ENCODE measurements at places on chromosomes 4 and X.

GRCh38 chrX:118740276-118740889 is 13.0 kb downstream of the IL13RA1 start:
- DNase-seq: no peak

GRCh38 chr4:127870688-127871087 is 10.0 kb upstream of the PLK4 start:
- DNase-seq: no peak

- peak; percentile 88 for DNase-seq
Observed at GRCh38 chr4:37976991-37977470, 16.8 kb downstream of the PTTG2 start.

DNA sequence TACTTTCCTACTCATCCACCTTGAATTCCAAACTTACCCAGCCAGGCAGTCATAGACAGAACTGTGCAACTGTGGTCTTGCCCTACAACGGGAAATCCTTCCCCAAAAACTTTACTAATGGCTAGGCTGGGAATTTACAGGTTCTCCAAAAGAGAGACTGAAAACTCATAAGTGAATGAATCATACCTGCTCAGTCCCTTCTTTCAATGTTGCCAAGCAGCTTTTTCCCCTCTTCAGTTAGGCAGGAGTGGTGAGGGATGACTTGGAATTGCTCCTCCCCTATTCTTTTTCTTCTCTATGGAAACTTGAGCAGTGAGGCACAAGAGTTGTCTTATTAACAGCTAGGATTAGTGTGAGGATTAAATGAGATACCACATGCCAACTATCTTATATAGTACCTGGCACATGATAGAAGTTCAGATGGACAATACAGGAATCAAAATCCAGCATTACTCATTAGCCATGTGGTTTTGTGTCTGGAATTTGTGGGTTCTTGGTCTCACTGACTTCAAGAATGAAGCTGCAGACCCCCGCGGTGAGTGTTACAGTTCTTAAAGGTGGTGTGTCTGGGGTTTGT is 105.9 kb downstream of the TEX13A start:
- DNase-seq: no peak

GRCh38 chrX:143854006-143854405 is 29.9 kb upstream of the UBE2NL start:
- no peak for DNase-seq
